ENCODE measurements at places on chromosomes 2 and 18. TPM values are rescaled to one million over a fixed set of nuclear protein-coding genes. Genes with fewer than 3 reads are reported as not detected.

GKN2 gene
- total RNA-seq = not detected

RBM45 gene
- total RNA-seq = 15.5 TPM

RIT2 gene
- not detected for total RNA-seq

GRCh38 chr2:123913143-123913735, 111.8 kb upstream of the CNTNAP5 start:
- DNase-seq = no peak

DNA sequence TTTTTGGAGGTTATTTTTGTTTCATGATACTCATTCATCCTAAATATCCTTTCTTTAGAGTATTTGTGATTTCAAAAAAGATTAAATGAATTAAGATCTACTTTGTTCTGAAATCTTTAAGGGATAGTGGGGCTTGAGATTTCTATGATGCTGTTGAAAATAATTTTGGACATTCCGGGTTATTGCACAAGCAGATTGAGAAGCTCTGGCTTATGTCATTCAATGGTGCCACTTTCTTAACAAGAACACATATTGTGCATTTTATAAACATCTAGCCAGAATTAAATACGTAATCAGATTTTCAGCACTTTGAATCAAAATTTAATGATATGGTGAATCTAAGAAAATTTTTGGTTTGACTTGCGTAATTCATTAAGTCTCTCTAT, 207.7 kb upstream of the COL3A1 start:
- no peak for DNase-seq

- no peak for DNase-seq
These were observed 105.6 kb upstream of the REV1 start for GRCh38 chr2:99595373-99595772.

GRCh38 chr2:81942136-81942680, 1637.7 kb upstream of the LRRTM1 start:
- DNase-seq = no peak

- DNase-seq = no peak
These were observed 55.4 kb downstream of the CDC42EP3 start for GRCh38 chr2:37615804-37616676.

DNA sequence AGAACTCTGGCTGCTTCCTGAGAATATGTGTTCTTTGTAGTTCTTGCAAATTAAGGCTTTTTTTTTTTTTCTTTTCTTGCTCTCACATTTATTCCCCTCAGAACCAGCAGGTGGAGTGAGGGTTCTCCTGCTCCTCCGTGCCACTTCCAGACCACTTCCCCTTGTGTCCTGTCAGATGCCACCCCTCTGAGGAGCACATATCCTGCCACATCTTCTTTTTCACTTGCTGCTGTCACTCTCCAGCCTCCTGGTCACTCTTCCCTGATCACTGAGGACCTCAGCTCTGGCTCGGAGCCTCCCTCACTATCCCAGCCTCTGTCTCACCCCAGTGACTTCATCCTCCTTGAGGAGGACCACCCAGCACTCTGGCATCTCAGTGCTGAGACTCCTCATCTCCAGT, 100.5 kb downstream of the TACR1 start:
- DNase-seq = peak; percentile 4

DNA sequence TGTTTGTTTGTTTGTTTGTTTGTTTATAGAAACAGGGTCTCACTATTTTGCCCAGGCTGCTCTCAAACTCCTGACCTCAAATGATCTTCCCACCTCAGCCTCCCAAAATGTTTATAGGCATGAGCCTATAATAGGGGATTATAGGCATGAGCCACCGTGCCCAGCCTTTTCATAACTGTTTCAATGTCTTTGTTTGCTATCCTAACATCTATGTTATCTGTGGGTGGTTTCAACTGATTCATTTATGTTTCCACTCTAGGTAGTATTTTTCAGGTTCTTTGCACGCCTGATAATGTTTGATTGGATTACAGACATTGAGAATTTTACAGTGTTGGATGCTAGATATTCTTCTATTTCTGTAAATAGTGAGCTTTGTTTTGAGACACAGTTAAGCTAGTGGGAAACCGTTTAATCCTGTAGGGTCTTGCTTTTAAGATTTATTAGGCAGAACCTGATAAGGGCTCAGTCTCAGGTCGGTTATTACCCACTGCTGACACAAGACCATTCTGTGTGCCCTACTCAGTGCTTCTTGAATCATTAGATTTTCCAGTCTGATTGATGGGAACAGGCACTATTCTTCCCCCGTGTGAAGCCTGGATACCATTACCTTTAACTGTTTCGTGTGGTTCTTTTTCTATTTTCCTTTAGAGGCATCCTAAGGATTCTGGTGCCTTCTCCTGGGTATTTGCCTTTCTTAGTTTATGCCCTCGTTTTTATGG, 76.5 kb upstream of the TMEM87B start:
- DNase-seq = no peak

DNA sequence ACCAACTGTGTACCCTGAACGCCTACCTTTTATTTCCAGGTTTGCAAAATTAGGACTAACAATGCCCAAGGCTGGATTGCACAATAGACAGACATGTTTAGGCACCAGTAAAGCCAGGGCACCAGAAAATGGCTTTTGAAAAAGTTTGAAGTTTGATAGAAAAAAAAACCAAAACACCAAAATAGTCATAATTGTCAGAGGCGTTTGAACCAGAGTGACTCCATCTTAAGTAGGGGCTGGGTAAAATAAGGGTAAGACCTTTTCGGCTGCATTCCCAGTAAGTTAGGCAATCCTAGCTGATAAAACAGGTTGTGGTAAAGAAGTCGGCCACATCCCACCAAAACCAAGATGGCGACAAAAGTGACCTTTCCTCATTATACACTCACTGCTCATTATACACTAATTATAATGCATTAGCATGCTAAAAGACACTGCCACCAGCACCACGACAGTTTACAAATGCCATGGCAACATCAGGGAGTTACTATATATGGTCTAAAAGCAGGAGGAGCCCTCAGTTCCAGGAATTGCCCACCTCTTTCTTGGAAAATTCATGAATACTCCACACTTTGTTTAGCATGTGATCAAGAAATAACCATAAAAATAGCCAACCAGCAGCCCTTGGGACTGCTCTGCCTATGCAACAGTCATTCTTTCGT, 105.1 kb upstream of the MSH2 start:
- peak; percentile 31 for DNase-seq

GRCh38 chr2:66982766-66983165, 414.4 kb upstream of the ETAA1 start:
- DNase-seq = peak; percentile 3

- no peak for DNase-seq
These were observed 145.5 kb downstream of the TRABD2A start for GRCh38 chr2:84735389-84735788.
